ENCODE measurements at places on chromosomes 12 and 14.

- DNase-seq = no peak
Observed at GRCh38 chr12:114799574-114800487, 115.9 kb upstream of the TBX3 start.

DNA sequence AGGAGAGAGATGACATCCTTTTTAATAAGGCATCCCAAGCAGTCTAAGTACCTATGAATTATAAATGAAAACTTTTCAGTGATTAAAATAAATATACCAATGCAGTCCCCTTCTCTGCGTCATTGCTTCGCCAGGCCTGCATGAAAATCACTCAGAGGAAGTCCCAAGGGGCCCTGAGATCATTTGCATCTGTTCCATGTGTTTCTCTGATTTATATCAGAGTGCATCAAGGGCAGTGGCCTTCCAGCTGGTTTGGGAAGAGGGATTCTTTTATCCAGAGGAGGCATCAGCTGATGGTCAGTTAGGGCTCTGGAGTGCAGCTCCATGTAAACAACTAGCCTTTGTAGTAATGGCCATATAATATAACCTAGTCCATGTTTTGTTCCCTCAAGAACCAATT, 210.1 kb downstream of the RGS6 start:
- DNase-seq = no peak

DNA sequence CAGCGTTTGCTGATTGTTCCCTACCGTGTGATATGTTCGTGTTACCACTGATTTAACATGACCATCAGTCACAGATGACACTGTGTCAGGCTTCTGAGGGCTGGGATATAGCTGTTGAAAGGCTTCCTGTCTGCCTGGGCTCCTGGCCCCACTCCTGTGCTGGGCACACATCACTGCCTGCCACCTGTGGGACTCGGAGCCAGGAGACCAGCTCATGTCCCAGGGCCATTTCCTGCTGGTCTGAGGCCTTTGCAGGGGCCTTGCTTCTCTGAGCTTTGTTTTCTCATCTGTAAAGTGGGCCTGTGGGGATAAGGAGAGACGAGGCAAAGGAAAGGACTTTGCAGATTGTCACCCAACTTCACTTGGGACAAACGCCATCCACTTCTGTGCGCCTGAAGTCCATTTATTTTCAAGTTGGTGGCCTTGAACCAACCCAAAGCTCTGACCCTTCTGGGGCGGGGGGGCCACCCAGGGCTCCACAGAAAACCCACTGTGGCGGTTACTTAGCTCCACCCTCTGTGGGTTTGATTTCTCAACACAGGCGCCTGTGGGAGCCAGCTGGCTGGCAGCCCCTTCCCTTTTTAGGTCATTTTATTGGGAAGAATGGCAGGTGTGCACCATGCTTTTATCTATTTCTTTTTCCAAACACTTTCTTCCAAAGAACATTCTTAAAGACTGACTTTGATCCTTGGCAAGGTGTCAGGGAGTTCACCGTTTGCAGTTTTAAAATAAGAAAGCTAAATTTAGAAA, 54.1 kb downstream of the BEGAIN start:
- no peak for DNase-seq

DNA sequence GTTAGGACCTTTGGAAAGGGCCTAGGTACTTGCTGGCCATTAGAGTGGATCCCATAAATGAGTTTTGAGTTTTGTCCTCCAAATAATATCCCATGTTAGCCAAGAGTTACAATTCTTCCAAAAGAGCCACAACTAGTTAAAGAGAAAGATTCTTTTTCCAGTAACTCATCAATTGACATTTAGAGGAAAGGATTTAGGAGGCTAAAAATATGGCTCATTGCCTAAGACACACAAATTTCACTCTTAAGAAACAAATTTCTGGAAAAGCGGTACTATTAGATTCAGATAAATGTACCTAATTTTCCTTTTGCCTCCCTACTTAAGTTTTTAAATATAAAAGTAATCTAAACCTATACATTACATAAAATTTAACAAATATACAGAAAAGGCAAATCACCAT, 21.3 kb downstream of the DACT1 start:
- no peak for DNase-seq

- DNase-seq = no peak
Observed at GRCh38 chr12:20350495-20350894, 17.8 kb upstream of the PDE3A start.

DNA sequence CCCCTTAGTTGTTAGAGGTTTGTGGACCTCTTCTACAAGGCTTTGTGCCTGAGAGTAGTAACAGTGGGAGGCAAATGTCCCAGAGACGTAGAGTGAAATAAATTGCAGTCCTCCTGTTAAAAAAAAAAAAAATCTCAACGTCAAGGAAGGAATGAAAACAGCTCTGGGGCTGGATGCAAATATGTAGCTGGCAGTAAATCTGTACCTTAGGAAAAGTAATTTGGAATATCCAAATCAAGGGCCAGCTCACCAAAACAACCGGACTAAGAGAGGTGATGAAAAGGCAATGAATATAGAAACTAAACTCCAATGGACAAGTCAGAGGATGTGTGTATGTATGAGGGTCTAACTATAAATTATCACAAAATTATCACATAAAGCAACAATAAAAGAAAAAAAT, 27.0 kb downstream of the SINHCAF start:
- no peak for DNase-seq

- no peak for DNase-seq
Observed at GRCh38 chr14:63605041-63605532, 36.6 kb downstream of the WDR89 start.

- DNase-seq = no peak
Observed at GRCh38 chr14:23829736-23830471, 123.7 kb upstream of the DHRS4 start.

- DNase-seq = no peak
Observed at GRCh38 chr12:51465491-51465890, 40.9 kb downstream of the SLC4A8 start.

- DNase-seq = no peak
Observed at GRCh38 chr14:78403278-78403815, 233.2 kb downstream of the NRXN3 start.

- no peak for DNase-seq
Observed at GRCh38 chr12:77916276-77916675, 85.6 kb downstream of the NAV3 start.

DNA sequence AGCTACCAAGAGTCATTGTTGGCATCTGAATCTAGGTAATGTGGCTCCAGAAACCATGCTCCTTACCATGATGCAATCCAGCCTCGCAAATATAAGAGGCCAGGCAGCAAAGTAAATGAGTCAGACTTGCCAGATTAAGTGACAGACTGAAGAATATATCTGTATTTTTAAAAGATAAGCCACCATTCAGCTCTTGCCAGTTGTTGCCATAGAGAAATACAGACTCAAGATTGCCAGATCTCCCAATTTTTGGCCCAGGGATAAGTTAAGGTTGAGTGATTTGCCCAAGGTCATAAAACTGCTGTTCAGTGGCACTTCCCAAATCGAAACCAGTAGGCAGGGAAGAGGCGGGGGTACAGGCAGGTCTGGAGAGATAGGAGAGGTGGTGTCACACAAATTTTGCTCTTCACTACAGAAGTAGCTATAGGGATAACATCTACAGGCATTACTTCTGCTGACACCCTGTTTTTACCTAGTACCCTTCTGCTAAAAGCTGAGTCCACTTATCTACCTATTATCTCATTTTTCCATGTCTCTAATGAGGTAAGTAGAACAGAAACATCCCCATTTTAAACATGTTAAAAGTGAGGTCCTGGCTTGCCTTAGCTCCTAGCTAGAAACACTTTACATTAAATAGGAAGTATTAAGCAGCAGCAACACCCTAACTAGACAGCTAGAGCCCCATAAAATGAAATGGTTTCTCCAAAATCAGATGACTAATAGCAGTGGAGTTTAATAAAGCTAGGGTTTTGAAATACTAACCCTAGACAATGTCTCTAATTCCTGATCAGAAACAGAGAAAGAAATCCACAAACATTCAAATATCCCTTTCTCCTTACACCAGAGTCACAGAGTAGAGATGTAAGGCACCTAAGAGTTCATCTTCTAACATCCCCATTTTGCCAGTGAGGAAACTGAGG, 19.5 kb downstream of the DCAF5 start:
- peak; percentile 31 for DNase-seq

DNA sequence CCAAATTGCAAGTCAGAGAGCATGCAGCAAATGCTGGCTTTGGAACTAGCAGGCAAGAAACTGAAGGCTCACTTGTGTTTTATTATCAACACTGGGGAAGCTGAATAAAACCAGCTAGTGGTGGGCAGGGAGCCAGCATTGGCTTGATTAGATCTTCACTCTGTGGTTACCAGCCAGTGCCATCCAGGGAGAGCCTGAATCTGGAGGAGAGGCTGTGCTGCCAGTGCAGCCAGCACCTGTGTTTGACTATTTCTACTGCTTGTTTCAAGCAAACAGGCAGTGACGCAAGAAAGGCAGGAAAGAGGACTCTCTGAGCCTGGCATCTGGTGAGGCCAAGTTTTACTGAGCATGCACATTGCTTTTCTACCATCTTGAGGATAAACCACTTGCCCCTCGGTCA, 247.0 kb downstream of the PHLDA1 start:
- no peak for DNase-seq

DNA sequence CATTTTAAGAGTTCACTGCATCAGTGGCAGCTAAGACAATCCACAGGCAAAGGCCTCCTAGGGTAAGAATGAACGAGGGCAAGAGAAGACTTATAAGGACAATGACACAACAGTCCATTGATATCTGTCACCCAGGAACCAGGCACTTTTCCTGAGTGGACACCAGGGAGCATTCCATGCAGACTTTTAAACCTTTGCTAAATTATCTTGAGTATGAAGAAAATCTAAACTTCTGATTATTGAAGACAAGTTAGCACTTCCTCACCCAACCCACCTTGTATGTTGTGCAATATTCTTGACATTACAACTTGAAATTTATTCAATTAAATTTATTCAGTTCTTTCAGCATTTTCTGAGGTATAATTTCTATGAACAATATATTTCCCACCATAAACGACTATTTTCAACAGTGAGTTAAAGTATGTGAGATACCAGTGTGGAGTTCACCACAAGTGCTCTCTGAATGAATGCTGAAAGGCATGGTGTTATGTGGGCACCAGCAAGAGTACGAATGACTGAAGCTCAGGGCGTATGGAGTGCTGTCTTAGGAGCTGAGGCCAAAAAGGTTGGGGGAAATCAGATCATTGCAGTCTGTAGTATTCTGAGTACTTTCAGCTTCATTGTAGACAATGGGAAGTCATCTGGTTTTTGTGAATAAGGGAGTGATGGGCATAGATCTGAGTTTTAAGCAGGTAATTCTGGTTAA, 124.3 kb upstream of the LMNTD1 start:
- no peak for DNase-seq

- DNase-seq = no peak
Observed at GRCh38 chr12:26648999-26649398, 184.0 kb downstream of the ITPR2 start.

- no peak for DNase-seq
Observed at GRCh38 chr12:77045183-77045582, 20.2 kb downstream of the E2F7 start.

GRCh38 chr14:46404865-46405811, 246.4 kb downstream of the RPL10L start:
- DNase-seq = no peak

DNA sequence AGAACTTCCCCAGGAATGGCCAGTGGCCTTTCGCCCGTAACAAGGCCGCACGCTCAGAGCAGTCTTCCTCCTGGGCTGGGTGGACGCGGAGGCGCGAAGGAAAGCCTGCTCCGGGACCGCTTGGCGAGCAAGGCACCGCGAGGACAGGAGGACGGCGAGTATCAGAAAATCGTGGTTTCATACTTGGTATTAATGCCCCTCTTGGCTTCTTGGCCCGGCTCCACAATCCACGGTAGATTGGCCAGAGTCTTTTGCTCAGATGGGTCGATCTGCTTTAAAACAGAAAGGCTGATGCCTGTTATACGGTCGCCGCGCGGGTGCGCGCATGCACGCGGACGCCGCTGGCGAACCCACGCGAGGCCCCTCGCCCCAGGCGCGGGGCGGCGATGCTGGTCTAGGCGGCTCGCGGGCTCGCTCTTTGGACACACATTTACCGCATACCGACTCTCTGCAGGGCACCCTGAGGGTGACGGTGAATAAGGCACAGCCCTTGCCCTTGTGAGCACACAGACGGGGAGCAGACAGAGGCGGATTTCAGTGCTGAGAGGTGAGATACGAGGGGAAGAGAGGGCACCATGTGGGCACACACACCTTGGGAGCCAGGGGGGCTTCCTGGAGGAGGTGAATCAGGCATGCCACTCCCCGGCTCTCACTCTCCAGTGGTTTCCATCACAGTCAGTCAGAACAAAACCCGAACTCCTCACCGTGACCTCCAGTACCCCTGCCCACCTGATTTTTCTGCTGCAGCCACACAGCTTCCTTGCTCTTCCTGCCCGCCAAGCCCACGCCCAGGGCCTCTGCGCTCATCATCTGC, 100.7 kb downstream of the APAF1 start:
- peak; percentile 57 for DNase-seq

- no peak for DNase-seq
Observed at GRCh38 chr14:65958664-65959562, 527.3 kb upstream of the CCDC196 start.

DNA sequence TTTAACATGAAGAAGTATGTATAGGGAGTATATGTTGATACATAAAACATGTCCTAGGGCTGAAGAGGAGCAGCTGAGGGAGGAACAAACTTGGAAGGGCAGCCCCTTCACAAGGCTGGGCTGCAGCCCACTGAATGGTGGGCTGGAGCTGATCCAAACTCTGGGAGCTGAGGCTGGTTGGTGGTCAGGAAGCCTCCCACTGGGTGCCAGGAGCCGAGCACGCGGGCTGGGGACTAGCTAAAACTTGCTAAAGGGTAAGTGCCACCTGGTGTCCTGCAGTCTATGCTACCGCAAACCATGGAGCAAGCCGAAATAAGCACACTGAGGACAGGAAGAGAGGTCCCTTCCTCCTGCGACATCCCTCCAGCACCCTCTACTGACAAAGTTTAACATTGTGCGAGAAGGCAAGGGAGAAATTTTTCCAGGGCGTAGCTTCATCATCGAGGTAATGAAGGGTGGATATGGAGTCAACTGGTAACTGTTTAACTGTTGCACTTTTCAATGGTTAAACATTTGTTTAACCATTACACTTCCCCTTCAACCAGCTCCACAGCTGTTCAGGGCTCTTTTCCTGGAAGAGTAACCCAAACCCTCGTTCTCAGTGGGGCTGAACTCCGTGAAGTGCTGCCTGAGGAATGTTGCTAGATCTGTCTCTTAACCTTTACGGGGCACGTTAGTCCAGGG, 42.2 kb downstream of the EGLN3 start:
- no peak for DNase-seq

Measured in activated CD4-positive, alpha-beta T cell treated with anti-CD3 and anti-CD28 coated beads for 48 hours (primary cell).